ENCODE measurements at places on chromosomes 5 and 9.

DNA sequence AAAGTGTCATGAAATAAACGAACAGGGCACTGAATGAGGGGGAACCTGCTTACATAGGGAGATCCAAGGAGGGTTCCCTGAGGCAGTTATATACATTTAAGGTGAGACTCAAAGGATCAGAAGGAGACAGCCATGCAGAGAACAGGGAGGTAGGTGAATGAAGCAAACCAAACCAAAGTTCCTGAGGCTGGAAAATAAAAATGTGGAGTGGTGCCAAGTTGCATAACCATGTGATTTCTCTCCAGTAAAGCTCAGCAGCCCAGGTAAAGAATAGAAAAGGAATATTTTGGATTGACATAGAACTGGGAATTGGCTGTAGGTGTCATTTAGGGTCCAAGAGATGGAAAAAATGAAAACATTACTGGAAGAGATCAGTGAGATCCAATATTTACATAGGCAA is 110.7 kb downstream of the CAAP1 start:
- DNase-seq: no peak

GRCh38 chr5:15604986-15605385 is 105.0 kb downstream of the FBXL7 start:
- DNase-seq: no peak

DNA sequence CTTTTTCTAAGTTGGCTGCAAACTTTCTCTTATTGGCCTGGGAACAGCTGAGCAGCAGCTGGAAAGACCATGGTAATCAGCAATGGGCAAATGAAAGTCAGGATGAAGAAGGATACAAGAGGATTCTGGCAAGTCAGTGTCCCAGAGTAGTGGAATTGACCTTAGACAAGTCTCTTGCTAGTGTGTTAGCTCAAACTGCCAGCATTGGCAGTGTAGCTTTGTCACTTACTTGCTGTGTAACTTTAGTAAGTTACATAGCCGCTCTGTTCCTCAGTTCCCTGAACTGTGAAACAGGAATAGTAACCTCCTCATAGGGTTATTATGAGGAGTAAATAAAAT is 3.6 kb downstream of the ALDH1A1 start:
- no peak for DNase-seq

- DNase-seq: no peak
These were observed 42.5 kb upstream of the BASP1 start for GRCh38 chr5:17174965-17175364.

DNA sequence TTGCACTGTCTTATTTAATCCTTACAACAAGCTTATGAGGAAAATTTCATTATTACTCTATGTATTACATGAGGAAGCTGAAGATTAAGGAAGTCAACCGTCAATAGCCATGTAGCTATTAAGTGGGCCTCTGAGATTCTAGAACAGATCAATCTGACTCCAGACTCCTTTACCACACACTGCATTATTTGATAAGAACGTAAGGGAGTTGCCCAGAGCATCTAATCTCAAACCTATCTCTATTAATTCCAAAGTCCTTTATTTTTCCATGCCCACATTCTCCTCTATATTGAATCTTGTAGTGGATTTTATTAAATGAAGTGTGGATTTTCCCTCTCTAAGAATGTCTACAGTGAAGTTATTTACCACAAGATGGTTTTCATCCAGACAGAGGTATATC is 118.2 kb upstream of the MTAP start:
- no peak for DNase-seq

- DNase-seq: no peak
These were observed 35.1 kb downstream of the ANXA2R start for GRCh38 chr5:43005031-43005430.

DNA sequence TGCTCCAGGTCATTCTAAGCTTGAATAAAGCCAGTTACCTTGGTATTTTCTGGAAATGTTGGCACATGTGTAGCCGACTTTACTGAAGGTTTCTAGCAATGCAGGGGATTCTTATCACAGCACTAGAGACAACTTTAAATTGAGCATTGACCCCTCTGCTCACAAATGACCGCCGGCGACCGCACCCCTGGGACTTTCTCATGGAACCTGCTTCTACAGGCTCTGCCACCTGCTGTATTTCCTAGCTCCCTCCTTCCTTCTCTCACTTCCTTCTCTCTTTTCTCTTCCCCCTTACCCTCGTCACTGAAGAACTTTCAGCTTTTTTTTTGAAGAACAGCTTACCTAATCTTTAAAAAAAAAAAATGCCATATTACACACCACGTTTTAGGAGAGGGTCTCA is 30.9 kb upstream of the DAB2 start:
- no peak for DNase-seq

DNA sequence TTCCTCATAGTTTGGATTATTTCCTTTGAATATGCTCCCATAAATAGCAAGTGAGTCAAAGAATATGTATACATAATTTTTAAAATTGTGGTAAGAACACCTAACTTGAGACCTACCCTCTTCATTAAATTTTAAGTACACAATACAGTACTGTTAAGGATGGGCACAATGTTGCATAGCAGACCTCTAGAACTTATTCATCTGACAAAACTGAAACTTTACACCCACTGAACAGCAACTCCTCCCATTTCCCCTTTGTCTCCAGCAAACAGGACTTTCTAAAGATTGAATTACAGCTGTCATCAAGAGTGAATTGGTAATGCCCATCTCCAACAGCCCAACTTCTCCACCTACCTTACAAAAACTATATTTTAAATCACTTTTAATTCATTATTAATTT is 388.9 kb downstream of the HTR1A start:
- no peak for DNase-seq

DNA sequence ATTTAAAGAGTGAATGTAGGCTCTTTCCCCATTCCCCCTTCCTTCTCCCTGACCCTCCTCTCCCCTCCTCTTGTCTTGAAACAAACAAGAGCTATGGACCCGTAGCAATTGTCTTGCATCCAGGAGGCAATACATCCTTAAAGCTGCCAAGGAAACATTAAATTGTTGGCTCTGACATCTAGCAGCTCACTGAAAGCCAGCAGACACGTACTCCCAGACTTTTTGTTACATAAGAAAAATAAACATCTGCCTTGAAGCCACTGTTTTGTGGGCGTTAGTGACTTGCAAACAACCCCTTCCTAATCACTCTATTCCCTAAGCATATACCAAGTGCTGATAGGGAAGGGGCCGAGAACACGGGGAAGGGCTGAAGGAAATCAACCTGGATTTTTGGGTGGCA is 8.6 kb downstream of the SLC45A2 start:
- no peak for DNase-seq

- no peak for DNase-seq
These were observed 35.9 kb downstream of the ASS1 start for GRCh38 chr9:130480673-130481072.

- DNase-seq: no peak
These were observed 33.9 kb upstream of the RAD23B start for GRCh38 chr9:107249131-107249533.

DNA sequence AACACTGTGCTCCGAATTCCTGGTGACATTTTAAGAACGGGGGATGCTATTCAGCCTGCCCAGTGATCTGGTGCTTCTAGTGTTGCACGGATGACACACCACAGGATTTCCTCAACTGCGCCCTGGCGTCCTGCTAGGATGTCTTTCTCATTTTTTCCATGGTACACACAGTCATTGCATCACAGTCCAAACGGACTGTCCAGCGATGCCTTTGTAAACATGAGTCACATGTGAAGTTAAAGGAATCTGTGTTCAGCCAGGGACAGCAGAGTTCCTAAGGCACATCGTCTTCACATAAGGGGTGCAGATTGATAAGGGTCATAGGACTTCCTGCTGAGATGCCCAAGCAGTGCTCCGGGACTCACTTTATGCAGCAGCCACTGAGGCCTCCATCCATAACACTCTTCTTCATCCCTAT is 9.3 kb upstream of the PTPN3 start:
- DNase-seq: no peak

DNA sequence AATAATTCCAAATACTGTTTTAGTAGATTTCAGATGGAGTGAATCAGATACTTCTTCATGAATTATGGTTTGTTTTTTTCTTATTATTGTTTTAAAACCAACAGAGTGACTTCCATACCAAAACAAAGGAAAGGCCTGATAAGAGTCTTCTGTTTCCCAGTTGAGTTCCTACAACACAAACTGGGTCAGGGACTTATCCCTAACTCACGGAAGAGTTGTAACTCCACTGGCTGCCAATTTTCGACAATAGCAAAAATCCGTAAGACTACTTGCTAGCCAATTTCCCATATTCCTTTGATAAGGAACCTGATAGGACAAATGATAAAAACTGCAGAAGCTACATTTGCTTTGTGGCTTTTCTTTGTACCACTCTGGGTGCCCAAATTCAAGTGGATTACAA is 219.2 kb downstream of the AP3B1 start:
- no peak for DNase-seq

GRCh38 chr5:2223303-2223702 is 340.6 kb upstream of the IRX4 start:
- no peak for DNase-seq

- DNase-seq: no peak
These were observed 42.8 kb upstream of the RAD23B start for GRCh38 chr9:107240260-107240659.

DNA sequence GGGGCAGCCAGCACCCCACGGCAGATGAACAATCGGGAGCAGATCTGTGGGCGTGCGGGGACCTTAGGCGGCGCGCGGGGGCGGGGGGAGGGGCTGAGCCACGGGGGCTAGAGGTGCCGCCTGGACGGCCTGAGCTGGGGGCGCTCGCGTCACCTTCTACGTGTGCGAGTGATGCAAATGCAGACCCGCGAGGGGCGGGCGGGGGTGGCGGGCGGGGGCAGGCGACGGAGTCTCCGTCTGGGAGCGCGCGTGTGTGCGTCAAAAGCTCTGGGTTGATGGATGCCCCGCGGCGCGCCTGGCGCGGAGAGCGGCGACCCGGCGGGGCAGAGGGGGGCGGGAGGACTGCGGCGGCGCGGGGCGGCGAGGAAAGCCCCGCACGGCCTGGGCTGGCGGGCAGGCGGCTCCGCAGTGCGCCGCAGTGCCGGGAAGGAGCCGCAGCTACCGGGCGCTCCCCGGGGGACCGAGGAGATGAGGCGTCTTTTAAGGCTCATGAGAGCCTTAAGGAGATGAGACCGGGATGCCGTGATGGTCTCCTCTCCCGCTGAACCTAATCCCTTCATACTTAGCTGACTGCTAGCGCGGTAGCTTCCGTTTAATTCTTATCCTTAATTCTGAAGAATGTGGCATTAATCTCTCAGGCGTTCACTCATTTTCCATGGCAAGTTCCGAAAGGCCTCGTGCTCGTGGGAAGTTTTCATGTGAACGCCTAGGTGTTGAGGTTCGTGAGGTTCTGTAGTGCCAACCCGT is 1.5 kb downstream of the SV2C start:
- no peak for DNase-seq

Data from coronary artery (tissue), 2 donors.